ENCODE measurements at places on chromosomes 1 and 21. TPM values are rescaled to one million over a fixed set of nuclear protein-coding genes. Genes with fewer than 3 reads are reported as not detected.

SPRR2G gene
- total RNA-seq = not detected

NPR1 gene
- total RNA-seq = not detected

UMODL1 gene
- 0.24 TPM for total RNA-seq

KANK4 gene
- 0.03 TPM for total RNA-seq

OR14A16 gene
- not detected for total RNA-seq

C8A gene
- not detected for total RNA-seq

TBX19 gene
- 0.57 TPM for total RNA-seq

ACADM gene
- total RNA-seq = 117 TPM

TFF3 gene
- total RNA-seq = 3.4 TPM

SLC9C2 gene
- total RNA-seq = not detected

OVAAL gene
- total RNA-seq = not detected

RPTN gene
- not detected for total RNA-seq

Measured in Daoy (cell line).